ENCODE measurements at places on chromosomes 6 and 20.

GRCh38 chr20:34547844-34548613, 10.5 kb upstream of the MAP1LC3A start:
- DNase-seq, result no peak

- DNase-seq, result no peak
These were observed 2.3 kb upstream of the PDE10A start for GRCh38 chr6:165665384-165665672.

GRCh38 chr6:125792680-125793079, 1.9 kb downstream of the NCOA7 start:
- no peak for DNase-seq

GRCh38 chr6:163872335-163872734, 457.8 kb downstream of the QKI start:
- DNase-seq, result no peak

DNA sequence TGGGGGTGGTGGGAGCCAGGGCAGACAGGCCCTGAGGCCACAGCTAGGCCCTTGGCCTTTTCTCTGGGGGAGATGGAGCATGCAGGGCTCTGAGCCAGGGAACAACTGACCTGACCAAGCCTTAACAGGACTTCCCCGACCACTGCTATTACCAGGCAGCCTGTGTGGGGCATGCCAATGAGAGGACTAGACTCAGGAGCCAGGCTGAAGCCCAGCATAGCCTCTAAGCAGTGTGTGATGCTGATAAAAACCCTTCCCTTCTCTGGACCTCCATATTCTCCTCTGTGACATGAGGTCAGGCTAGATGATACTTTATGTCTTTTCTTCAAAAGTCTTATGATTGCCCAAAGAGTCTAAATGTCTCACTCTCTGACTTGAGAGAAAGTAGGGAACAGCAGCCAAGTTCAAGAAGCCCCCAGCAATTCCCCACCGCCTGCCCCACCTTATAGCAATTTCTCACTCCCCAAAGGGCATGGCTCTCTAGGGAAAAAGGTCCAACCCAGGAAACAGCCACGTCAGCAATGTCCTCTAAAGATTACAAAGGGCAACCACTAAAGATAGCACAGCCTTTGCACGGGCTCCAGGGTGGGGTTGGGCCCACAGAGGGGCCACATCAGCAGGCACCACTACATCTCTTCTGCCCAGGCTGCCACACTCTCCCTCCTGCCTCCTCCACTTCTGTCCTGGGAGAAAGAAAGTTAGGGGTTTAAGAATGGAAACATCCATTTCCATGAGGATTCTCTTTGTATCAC, 71.3 kb downstream of the TRERF1 start:
- DNase-seq, result no peak

DNA sequence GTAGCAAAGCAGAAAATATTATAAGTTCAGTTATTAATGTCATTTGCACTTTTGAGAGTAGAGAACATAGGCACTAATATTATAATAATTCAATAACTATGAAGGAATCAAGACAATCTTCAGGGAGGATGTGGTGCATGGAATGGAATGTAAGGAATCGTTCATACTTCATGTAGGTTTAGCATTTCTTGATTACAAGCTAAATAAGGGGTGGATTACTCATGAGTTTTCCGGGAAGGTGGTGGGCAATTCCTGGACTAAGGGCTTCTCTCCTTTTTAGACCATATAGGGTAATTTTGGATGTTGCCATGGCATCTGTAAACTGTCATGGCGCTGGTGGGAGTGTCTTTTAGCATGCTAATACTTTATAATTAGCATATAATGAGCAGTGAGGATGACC, 9.1 kb upstream of the BTNL2 start:
- DNase-seq, result no peak

DNA sequence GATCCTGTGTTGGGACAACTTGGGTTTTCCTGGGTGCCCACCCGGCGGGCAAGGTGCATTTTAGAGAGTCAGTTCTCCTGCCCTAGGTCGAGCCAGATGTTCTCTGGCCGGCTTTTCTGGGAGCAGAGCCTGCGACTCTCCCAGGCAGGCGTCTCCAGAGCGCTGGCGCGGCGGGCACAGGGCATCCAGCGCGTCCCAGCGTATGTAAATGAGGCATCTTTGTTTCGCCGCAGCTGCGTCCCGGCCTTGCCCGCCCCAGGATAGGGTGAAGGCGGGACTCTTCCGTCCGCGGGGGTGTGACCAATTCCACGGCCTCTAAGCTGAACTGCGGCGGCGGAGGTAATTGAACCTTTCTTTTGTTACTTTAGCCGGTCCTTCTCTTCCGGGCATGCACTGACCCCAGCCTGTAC, 9.1 kb downstream of the GRIK2 start:
- no peak for DNase-seq

- DNase-seq, result no peak
These were observed 1.8 kb downstream of the FOXO3 start for GRCh38 chr6:108562503-108562993.

- no peak for DNase-seq
These were observed 59.2 kb upstream of the PIM1 start for GRCh38 chr6:37110500-37111461.

- DNase-seq, result no peak
These were observed 78.8 kb downstream of the PTCHD4 start for GRCh38 chr6:48032151-48032550.

DNA sequence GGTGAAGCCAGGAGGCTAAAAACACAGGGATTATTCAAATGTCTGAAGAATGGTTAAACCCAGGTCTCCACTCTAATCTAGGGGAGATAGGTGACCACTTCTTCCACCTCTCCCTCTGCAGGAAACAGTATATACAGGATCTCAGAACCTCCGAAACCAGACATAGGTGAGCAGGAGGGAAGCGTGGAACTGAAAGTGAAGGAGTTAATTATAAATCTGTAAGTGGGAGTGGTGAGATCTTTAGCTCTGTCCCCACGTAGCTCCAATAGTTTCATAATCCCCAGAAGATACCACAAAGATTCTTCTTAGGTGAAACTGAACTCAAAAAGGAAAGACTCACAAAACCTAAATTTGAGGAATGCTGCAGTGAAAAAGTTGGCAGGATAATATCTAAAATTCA, 76.8 kb downstream of the THEMIS start:
- no peak for DNase-seq

GRCh38 chr6:103042336-103042735, 1648.8 kb downstream of the GRIK2 start:
- DNase-seq, result no peak

- DNase-seq, result no peak
These were observed 1082.4 kb upstream of the FLRT3 start for GRCh38 chr20:15419856-15420255.

DNA sequence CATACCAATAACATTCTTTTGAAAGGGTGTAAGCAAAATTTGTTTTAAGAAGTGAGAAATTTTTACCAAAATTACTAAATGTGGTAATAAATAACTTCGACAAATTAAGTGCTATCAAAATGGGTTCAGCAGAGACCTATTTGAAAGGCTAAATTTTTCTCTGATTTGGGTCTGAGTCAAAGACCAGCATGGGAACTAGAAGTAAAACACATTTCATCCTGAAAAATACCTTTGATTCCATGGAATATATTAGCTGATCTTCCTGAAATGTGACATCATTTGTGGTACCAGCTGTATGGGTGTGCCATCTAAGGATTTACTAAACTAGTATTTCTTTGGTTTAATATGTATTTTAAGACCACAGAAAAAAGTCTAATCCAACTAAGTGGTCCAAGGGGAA, 63.6 kb downstream of the BLOC1S5 start:
- DNase-seq, result no peak

DNA sequence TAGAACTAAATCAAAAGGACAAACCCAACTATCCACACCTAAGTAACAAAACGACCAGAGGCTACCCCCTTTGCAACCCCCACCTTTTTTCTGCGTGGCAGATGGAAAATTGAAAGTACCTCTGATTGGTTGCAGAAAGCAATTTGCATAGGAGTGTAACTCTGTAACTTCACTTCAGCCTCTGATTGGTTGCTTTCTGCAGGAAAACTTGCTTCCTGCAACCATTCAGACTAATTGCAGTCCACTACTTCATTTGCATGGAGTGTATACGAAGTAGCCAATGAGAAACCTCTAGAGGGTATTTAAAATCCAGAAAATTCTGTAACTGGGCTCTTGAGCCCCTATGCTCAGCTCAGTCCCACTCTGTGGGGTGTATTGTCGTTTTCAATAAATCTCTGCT, 129.1 kb upstream of the OLIG3 start:
- no peak for DNase-seq

DNA sequence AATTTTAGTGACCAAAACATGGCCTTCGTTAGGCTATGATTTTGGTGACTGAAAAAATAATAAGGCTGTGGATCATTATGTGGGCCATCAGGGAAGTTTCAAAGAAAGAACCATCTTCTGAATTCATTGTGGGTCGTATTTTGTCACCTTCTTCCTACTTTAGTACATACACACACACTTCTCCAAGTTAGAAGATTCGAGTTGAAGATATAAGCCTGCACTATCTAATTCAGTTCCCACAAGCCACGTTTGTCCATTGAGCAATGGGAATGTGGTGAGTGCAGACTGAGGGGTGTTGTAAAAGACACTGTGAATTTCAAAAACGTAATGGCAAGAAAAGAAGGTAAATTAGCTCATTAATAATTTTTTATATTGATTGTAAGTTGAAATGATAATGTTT, 766.0 kb downstream of the KIF16B start:
- no peak for DNase-seq

DNA sequence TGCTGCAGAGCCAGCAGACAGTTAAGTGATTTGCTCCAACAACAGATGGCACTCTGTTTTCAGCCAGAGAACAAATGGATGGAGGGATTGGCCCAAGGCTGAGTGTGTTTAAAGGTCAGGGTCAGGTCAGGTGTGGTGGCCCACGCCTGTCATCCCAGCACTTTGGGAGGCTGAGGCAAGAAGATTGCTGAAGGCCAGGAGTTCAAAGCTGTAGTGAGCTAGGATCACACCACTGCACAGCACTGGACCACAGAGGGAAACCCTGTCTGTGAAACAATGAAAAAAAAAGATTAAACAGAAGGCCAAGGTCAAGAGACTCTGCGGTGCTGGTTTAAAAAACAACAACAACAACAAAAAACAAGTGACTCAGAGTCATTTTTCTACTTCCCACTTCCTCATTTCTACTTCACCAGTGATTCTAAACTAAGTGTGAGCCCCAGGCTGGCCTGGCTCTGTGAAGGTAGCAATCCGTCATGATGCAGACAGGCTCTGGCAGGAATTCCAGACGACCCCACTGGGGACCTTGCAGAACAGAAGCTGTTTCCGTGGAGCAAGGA, 42.5 kb upstream of the ARMC2 start:
- DNase-seq, result no peak

- no peak for DNase-seq
These were observed 166.7 kb downstream of the ESR1 start for GRCh38 chr6:151974061-151974617.

GRCh38 chr20:50280851-50281655, 90.4 kb downstream of the CEBPB start:
- DNase-seq, result no peak

DNA sequence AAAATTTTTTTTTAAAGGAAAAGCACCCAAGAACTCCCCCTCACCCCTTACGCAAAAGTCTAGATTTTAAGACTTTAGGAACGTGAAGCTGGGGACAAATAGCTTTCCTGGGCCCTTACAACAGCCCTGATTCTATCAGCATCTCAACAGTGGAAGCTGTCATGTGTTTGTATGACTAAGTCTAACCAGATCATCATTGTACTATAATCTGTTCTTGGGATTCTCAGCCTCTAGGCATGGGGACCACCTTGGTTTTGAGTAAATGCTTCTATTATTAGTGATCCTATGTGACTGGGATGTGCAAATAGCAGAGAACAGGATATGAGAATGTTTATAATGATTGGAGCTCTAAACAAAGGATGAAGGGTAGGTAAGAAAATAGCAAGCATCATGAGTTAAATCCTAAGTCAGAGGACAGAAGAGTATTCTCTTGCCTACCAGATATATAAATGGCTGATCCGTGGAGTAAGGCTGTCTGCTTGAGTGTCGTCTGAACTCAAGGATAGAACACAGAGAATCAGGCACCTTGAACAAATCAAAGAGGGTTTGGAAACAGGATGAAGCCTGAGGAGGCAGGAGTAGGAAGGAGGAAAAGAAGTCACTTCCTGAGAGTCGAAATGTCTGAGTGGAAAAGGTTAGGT, 105.7 kb upstream of the FAM184A start:
- no peak for DNase-seq

DNA sequence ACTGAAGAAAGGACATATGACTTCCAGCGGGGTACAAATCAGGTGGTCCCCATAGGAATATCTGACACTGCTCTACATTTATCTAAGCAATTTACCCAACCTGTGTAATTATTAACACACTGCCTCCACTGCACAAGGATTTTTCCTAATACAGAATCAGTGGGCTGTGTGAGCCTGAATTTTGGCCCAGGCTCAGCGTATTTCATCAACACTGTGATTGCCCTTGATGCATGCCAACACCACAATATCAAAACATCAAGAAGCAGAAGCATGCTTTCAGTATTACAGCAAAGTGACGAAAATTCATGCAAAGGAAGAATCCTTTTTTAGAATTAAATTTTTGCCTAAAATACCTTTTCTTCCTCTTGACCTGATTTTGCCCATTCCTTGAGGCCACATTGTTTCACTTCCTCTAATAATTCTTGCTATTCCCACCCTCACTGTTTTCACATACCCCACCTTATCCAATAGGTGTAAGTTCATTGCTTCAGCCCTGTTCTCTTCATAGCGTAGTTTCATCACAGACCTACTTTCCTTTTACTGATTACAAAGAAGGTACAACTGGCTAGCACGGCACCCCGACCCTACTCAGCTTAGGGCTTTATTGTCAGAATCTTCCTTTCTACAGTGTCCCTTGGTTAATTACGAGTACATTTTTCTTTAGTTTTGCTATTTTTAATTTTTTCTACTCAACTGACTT, 83.7 kb upstream of the PTCHD4 start:
- DNase-seq, result no peak

DNA sequence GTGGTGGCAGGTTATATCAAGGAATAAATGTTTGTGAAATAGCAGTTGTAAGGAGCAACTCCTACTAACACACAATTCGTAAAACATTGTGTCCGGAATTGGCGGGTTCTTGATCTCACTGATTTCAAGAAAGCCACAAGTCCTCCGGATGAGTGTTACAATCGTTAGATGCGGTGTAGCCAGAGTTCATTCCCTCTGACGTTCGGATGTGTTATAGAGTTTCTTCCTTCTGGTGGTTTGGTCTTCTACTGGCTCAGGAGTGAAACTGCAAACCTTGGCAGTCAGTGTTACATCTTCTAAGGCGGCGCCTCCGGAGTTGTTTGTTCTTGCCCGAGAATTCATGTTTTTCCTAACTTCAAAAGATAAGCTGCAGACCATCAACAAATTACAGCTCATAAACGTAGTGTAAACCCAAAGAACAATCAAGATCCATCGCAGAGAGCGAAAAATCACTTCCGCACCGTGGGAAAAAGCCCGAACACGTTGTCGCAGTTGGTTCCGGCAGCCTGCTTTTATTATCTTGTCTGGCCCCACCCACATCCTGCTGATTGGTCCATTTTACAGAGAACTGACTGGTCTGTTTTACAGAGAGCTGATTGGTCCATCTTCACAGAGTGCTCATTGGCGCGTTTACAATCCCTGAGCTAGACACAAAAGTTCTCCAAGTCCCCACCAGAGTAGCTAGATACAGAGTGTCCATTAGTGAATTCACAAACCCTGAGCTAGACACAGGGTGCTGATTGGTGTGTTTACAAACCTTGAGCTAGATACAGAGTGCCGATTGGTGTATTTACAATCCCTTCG, 58.2 kb downstream of the TRIM27 start:
- peak; percentile 40 for DNase-seq

GRCh38 chr20:44068316-44069201, 118.4 kb downstream of the JPH2 start:
- no peak for DNase-seq
